ENCODE measurements at places on chromosomes 11 and 22.

DNA sequence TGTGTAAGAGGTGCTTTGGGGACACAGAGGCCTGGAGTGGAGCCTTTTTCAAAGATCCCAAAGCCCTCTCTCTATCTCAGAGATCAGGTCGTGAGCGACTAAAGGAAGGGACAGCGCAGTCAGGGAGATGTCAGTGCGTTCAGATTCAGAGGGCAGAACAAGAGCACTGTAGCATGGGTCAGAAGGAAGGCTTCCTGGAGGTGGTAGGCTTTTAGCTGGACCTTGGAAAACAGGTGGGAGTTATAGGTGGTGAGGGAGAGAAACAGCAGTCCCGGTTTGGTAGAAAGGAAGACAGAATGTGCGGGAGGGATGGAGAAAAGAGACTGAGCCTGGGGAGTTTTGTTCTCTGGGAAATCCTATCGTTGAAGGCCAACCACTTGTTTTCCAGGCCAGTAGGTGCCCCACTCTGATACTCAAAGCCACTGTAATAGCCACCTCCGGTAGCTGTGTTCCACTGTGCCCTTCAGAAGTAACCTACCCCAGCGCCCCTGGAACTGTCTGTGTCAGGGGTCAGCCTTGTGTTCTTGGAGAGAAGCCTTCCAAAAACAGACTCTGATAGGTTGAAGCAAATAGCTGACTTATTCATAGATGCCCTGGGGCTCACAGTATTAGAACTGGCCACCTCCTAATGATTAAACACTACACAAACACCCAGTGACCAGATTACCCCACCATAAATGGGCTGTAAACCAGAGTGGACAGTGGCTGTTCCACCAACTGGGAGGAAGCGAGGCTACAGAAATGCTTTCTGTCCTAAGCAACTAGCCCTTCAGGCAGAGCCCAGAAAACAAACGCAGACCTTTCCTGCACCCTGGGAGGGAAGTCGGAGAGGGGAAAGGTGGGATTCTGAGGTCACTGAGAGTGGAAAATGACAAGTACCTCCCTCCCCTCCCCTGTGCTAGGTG is 157.7 kb downstream of the DBX1 start:
- DNase-seq, result no peak

GRCh38 chr22:29351042-29351441 is 35.5 kb upstream of the RASL10A start:
- DNase-seq, result no peak

DNA sequence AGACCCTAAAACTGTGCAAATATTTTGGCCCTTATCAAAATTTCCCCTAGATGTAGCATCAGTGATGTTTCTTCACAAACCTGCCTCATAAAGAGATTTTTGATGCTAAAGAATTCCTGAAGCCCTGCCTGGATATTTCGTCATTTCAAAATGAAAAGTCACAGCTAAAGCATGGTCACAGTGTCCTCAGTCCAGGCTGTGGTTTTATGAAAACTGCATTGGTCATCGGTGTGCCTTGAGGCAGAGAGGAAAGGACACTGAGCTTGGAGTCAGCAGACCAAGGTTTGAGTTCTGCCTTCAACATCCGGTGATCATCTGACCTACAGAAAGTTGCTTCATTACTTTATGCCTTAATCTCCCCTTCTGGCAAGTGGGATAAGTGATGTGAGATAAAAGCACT is 34.8 kb upstream of the ALKBH3 start:
- DNase-seq, result no peak

DNA sequence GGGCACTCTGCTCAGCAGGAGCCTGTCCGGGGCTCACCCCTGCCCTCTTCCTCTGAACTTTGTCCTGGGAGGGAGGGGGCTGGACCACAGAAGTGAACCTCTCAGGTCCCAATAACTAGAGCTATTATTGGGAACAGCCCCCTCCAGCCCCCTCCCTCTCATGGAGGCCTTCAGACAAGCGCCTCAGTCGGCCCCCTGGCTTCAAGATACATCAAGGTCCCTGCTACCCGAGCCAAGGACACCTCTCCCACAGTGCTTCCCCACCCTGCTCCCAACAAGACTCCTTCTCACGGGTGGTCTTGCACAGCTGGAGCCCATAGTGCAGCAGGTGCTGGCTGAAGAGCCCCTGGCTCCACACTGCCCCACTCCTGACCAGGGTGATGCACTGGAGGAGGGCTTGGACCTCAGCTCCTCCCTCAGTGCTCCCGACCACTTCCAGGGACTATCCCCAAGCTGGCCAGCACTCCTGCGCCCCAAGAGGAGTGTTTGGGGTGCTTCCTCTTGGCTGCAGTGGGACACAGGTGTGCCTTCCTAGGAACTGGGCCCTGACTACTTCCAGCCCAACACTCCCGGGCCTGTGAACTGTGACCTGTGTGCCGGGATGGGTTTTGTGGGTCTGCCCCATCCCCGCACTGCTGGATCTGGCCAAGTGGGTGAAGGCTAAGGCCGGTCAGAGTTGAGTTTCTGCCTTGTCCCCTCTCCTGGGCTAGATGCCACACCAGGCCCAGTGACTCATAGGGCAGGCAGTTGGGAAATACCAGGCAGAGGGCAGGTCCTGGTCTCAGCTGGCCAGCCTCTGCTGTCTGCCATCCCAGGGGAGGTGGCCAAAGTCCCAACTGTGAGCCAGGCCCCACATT is 2.2 kb downstream of the PNPLA2 start:
- no peak for DNase-seq

DNA sequence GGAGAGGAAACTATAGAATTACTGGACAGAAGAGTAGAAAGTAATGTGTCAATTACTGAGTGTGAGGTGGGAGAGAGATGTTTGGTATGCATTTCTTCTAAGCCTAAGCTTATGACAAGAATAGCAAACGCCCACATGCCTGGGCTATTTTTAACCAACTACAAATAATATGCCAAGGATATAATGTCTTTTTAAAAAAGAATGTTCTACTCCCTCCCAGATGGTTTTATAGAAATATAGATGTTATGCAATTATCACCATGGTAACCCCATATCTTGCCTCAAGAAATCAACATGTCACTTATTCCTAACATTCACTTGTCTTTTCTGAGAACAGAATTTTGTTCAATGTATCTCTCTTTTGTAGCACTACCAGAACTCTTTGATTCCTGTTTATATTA is 996.7 kb upstream of the CHORDC1 start:
- DNase-seq, result no peak

DNA sequence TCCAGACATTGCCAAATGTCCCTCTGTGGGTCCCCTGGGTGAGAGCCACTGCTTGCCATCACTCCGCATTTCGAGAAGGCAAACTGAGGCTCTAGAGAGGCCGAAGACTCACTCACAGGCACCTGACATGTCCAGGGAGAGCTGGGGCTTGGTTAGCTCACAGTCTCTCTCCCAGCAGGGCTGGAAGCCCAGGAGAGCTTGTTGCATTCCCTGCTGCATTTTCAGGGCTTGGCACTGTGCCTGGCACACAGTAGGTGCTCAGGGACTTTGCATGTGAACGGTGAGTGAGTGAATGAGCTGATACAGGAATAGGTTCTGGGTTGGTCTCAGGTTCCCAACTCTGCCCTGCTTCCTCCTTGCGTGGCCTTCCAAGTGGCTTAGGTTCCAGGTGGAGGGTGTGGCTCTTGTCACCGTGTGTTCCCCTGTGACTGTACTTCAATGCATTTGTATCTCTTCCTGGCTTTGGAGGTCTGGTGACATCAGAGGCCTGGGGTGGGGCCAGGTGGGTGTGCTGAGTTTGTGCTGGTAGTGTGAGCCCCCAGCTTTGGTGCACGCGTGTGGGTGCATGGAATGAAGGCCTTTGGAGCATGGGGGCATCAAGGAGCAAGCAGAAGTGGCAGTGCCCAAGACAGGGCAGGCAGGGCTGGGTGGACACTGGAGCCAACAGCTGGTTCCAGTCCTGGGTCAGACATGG is 18.4 kb upstream of the SMIM38 start:
- no peak for DNase-seq

DNA sequence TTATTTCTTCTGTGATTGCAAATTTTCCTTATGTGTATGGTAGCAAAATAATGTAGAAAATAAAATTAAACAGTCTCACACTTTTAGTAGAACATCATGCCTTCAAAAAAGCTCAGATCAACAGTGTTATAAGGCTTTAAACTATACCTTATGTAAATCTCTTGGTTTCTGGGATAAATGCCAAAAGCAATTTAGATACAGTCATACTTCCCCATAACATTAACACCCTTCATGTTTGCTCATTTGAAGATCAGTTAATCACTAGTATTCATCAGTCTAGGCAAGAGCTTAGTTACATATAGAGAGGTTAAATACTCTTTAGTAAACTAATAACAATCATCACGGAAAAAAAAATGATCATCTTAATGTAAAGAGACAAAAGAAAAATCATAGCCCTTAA is 421.8 kb upstream of the ANO3 start:
- no peak for DNase-seq

DNA sequence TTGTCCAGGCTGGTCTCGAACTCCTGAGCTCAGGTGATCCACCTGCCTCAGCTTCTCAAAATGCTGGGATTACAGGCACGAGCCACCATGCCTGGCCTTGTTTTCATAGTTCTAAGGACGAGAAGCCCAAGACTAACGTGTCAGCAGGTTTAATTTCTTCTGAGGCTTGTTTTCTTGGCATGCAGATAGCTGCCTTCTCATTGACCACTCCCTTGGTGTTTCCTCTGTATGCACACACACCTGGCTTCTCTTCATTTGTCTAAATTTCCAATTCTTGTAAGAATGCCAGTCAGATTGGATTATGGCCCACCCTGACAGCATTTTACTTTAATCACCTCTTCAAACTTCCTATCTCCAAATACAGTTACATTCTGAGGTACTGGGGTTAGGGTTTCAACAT is 72.5 kb upstream of the CTSC start:
- DNase-seq, result no peak

DNA sequence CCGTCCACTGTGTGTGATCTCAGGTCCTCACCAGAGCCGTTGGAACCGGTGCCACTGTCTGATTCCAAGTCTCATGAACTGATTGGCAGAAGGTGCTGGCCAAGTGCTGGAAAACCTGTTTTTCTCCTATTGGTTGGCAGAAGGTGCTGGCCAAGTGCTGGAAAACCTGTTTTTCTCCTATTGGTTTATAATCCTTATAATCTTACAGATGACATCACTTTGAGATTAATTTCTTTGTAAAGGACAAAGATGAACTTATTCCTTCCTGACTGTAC is 1106.3 kb downstream of the BRD1 start:
- no peak for DNase-seq

- DNase-seq, result no peak
Measured at GRCh38 chr22:46455446-46455845, 82.0 kb downstream of the CELSR1 start.

DNA sequence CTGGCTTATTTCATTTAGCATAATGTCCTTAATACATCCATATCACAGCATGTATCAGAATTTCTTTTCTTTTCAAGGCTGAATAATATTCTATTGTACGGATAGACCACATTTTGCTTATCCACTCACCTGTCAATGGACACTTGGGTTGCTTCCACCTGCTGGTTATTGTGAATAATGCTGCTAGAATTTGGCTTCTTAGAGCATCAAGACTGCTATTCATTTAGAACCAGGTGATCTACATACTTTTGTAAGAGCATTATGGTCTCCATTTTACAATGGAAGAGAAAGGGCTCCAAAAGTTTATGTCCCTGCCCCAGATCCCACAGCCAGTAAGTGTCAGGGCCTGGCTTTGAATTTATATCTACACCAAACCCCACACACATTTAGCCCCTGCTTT is 100.7 kb upstream of the CD82 start:
- DNase-seq, result no peak

DNA sequence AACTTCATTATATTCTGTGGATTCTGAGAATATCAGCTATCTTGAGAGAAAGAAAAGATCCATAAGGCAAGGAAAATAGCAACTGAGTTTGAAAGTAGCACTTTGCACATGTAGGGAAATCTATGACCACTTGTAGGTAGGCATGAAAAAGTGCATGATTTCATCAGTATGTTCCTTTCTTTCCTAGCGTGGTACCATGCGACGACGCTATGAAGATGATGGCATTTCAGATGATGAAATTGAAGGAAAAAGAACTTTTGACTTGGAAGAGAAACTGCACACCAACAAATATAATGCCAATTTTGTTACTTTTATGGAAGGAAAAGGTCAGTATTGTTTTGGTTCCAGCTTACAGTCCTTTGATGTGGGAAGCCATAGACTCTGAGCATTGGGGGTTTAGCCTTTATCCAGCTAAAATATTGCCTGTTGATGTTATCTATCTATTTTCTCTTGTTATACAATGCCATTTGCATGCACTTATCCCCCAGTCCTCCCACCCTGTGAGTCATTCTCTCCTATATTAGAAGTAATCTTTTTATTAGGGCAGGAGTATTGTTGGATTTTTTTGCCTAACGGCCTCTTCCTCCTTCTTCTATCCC is 60.9 kb downstream of the KDM2A start:
- no peak for DNase-seq

DNA sequence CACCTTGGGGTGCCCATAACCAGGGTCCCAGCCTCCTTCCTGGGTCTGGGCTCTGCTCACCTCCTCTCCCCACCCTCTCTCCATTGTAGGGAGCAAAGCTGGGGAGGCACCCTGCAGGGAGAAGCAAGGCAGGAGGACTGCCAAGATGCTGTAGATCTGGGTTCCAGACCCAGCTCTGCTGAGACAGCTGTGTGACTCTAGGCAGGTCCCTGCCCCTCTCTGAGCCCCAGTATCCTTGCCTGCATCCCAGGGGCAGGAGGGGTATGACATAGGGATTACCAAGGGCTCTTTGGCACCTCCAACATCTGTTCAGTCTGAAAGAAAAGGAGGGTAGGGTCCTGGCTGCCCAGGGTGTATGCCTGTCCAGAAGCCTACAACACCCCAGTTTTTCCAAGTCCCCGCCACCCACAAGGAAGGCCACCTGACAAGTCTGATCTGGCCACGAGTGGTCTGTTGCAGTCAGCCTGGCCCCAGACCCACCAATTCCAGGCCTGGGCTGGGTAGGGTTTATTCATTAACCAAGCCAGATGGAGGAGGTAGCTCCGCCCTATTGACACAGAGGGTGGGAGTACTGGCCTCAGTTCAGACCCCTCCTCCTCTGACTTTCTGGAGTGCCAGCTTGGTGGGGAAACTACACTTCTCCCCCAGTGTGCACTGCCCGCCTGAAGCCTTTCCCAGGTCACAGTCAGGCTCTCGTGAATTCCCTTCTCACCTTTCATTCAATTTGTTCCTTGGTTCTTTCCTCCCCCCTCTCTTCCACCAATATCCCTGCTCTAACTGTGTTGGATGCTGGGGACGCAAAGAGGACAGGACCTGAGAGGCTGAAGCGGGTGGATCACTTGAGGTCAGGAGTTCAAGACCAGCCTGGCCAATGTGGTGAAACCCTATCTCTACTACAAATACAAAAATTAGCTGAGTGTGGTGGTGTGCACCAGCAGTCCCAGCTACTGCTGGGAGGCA is 15.0 kb downstream of the STARD10 start:
- DNase-seq, result no peak
